ENCODE measurements at places on chromosomes 4 and X.

DNA sequence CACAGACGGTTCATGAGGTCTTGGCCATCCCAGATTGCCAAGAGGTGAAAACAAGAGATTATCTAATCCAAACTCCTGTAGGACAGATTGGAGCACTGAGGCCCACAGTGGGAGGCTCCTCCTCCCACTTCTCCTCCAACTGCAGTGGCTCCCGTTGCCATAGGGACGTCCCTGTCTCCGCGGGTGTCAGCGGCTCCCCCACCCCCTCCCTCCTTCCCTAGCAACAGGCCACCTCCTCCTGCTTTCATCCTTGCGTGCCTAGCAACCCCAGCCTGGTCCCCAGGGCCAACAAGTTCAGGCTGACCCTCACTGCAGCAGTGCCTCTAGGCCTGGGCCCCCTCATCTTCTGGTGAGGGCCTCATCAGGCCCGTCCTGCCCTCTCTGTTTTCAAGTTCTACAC, 6.8 kb upstream of the IQSEC2 start:
- H3K27me3 ChIP-seq, result no peaks in the 10 kb centered on the region
- no peak overlapping the region for H3K4me3 ChIP-seq
- peaks cover 4% of the 10 kb centered on the region for H3K4me1 ChIP-seq
- H3K27ac ChIP-seq, result no peak overlapping the region
- no peaks in the 10 kb centered on the region for H3K36me3 ChIP-seq

- no peak for DNase-seq
- no peak overlapping the region for H3K4me3 ChIP-seq
- H3K27ac ChIP-seq, result no peak overlapping the region
- no peaks in the 10 kb centered on the region for H3K4me1 ChIP-seq
Observed at GRCh38 chrX:149567621-149568417, 18.1 kb upstream of the HSFX3 start.

- no peaks in the 10 kb centered on the region for H3K27me3 ChIP-seq
- no peaks in the 10 kb centered on the region for H3K4me1 ChIP-seq
- H3K27ac ChIP-seq, result no peak overlapping the region
- no peak for DNase-seq
- H3K4me3 ChIP-seq, result no peak overlapping the region
Observed at GRCh38 chr4:171397175-171397574, 416.0 kb upstream of the GALNTL6 start.

GRCh38 chr4:56540826-56541225, 35.2 kb downstream of the ARL9 start:
- no peak overlapping the region for H3K4me3 ChIP-seq
- H3K27me3 ChIP-seq, result no peaks in the 10 kb centered on the region
- no peak for DNase-seq
- no peak overlapping the region for H3K27ac ChIP-seq
- no peaks in the 10 kb centered on the region for H3K4me1 ChIP-seq

DNA sequence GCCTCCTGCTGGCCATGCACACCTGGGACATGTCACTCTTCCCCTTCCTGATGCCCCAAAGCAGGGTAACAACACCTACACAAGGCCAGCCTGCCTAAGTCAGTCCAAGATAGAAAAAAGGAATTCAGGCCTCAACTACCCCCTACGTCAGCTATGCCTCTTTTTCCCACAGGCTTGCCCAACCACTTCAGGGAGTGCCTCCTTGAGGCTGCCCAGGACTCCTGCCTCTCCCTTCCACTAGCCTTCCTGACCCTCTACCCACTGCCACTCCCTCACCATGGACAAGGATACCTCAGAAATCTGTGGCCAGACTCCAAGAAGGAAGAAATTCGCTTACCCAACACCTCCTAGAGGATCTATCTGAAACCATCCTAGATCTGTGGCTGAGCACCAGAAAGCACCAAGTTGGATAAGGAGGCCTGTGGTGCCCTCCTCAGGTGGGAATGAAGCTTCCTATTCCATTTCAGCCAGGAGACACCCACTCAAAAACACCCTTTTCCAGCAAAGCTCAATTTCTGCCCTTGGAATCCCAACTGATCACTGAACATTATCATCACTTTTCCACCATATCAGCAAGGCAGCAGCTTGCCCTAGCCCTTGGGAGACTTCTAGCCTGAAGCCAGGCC, 1.8 kb downstream of the KDM5C start:
- peak overlapping the region; percentile 65 for H3K4me3 ChIP-seq
- DNase-seq, result no peak
- H3K27me3 ChIP-seq, result no peaks in the 10 kb centered on the region
- no peak overlapping the region for H3K27ac ChIP-seq
- H3K4me1 ChIP-seq, result peaks cover 16% of the 10 kb centered on the region

- no peak overlapping the region for H3K27ac ChIP-seq
- no peaks in the 10 kb centered on the region for H3K36me3 ChIP-seq
- H3K4me3 ChIP-seq, result no peak overlapping the region
- no peaks in the 10 kb centered on the region for H3K4me1 ChIP-seq
- no peaks in the 10 kb centered on the region for H3K27me3 ChIP-seq
- DNase-seq, result no peak
Observed at GRCh38 chr4:105066401-105066800, 80.3 kb upstream of the TET2 start.

- H3K27ac ChIP-seq, result no peak overlapping the region
- no peaks in the 10 kb centered on the region for H3K36me3 ChIP-seq
- no peaks in the 10 kb centered on the region for H3K4me1 ChIP-seq
- no peaks in the 10 kb centered on the region for H3K27me3 ChIP-seq
- no peak for DNase-seq
Observed at GRCh38 chr4:122514671-122515070, 58.1 kb upstream of the IL2 start.

GRCh38 chr4:150570862-150571261, 11.1 kb upstream of the MAB21L2 start:
- no peak overlapping the region for H3K4me3 ChIP-seq
- no peaks in the 10 kb centered on the region for H3K27me3 ChIP-seq
- no peaks in the 10 kb centered on the region for H3K4me1 ChIP-seq
- no peaks in the 10 kb centered on the region for H3K36me3 ChIP-seq
- no peak for DNase-seq
- H3K27ac ChIP-seq, result no peak overlapping the region

- no peak overlapping the region for H3K4me3 ChIP-seq
- H3K4me1 ChIP-seq, result no peaks in the 10 kb centered on the region
- DNase-seq, result no peak
- no peak overlapping the region for H3K27ac ChIP-seq
Observed at GRCh38 chr4:152024881-152025280, 264.1 kb upstream of the GATB start.

DNA sequence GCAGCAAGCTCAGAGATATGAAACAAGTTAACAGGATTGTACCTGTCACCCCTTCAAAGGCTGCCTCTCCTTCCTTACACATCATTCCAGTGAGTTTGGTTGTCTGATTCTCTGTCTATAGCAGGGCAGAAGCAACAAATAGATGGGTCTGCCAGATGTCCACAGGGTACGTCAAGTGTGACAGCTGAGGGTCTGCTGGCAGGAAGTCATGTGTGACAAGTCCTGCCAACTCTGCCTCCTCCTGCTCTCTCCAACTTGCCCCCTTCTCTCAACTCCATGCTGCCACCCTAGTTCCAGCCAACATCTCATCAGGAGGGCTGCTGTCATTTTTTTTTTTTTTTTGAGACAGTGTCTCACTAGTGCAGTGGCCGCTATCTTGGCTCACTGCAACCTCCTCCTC, 109.2 kb downstream of the NSUN7 start:
- no peaks in the 10 kb centered on the region for H3K36me3 ChIP-seq
- no peak for DNase-seq
- H3K4me3 ChIP-seq, result no peak overlapping the region
- no peak overlapping the region for H3K27ac ChIP-seq

DNA sequence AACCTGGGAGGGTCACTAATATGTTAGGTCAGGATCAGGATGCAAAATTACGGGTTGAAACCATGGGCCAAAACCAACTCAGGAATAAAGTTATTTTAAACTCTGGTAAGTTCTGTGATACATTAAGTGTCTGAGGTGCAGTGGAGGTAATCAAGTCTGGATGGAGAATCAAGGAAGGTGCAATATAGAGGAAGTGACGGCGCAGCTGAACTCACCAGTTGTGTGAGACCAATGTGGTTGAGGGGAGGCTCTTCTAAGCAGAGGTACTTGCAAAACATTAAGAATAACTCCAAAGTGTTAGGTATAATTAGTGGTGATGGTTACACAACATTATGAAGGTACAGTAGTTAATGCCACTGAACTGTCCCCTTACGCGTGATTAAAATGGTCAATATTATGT, 19.7 kb downstream of the GAB3 start:
- H3K27ac ChIP-seq, result peak overlapping the region; percentile 85
- no peak overlapping the region for H3K4me3 ChIP-seq
- no peaks in the 10 kb centered on the region for H3K27me3 ChIP-seq
- no peaks in the 10 kb centered on the region for H3K4me1 ChIP-seq
- H3K36me3 ChIP-seq, result no peaks in the 10 kb centered on the region
- DNase-seq, result no peak

DNA sequence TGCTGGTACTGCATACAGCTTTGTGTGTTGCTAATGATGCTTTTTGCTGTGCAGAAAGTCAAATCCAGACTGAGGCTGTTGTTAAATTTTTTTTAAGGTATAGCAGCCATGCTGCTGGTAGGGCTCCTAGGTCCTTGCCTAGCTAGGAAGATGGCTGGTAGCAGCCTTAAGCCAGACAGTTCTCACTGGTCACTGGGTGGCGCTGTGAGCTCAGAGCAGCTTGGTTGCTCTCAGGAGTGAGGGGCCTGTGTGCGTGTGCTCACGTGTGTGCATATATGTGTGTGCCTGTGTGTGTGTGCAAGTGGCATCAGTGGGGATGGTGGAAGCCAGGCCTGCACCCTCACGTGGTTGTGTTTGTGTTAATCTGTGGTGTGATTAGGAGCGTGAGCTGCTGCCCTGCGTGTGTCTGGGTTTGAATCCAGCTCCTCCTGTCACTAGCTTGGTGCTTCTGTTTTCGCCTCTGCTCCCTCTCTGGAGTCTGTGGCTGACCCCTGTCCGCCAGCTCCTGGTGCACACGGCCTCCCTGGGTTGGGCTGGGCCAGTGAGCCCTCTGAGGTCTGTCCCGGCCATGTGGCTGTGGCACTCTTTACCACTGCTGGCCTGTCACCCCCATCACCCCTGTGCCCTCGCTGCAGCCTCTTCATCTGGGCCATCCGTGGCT, 46.1 kb downstream of the SORCS2 start:
- H3K4me1 ChIP-seq, result no peaks in the 10 kb centered on the region
- DNase-seq, result no peak
- H3K27me3 ChIP-seq, result no peaks in the 10 kb centered on the region
- no peak overlapping the region for H3K4me3 ChIP-seq
- H3K27ac ChIP-seq, result no peak overlapping the region

- H3K36me3 ChIP-seq, result no peaks in the 10 kb centered on the region
- H3K4me1 ChIP-seq, result no peaks in the 10 kb centered on the region
- no peak overlapping the region for H3K27ac ChIP-seq
- no peak for DNase-seq
- H3K4me3 ChIP-seq, result no peak overlapping the region
Observed at GRCh38 chr4:74441744-74442143, 3.2 kb upstream of the AREG start.

DNA sequence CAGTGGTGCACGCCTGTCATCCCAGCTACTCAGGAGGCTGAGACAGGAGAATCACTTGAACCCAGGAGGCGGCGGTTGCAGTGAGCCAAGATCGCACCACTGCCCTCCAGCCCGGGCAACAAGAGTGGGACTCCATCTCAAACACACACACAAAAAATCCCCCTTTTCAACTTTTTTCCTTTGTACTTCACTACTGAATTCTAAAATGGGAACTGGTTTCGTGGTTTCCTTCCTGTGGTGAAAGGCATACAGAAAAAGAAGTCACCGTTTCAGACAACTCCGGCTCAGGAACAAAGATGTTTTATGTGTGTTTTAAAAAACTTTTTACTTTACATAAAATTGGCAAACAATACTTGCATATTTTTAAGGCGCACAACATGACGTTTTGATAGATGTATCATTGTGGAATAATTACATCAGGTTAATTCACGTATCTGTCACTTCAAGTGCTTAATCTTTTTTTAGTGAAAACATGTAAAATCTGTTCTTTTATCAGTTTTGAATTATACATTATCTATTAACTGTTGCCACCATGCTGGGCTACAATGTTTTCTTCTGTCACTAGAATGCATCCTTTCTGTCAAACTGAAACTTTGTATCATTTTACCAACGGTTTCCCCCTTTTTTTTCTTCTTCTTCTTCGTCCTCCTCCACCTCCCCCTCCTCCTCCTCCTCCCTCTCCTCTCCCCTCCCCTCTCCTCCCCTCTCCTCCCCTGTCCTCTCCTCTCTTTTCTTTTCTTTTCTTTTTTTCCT, 186.0 kb downstream of the CRLF2 start:
- no peaks in the 10 kb centered on the region for H3K4me1 ChIP-seq
- H3K4me3 ChIP-seq, result no peak overlapping the region
- no peak overlapping the region for H3K27ac ChIP-seq
- no peaks in the 10 kb centered on the region for H3K36me3 ChIP-seq
- no peaks in the 10 kb centered on the region for H3K27me3 ChIP-seq
- DNase-seq, result no peak

- DNase-seq, result no peak
- no peaks in the 10 kb centered on the region for H3K27me3 ChIP-seq
- H3K36me3 ChIP-seq, result no peaks in the 10 kb centered on the region
- no peaks in the 10 kb centered on the region for H3K4me1 ChIP-seq
- H3K4me3 ChIP-seq, result no peak overlapping the region
Observed at GRCh38 chrX:7294483-7294882, 146.5 kb upstream of the PUDP start.

DNA sequence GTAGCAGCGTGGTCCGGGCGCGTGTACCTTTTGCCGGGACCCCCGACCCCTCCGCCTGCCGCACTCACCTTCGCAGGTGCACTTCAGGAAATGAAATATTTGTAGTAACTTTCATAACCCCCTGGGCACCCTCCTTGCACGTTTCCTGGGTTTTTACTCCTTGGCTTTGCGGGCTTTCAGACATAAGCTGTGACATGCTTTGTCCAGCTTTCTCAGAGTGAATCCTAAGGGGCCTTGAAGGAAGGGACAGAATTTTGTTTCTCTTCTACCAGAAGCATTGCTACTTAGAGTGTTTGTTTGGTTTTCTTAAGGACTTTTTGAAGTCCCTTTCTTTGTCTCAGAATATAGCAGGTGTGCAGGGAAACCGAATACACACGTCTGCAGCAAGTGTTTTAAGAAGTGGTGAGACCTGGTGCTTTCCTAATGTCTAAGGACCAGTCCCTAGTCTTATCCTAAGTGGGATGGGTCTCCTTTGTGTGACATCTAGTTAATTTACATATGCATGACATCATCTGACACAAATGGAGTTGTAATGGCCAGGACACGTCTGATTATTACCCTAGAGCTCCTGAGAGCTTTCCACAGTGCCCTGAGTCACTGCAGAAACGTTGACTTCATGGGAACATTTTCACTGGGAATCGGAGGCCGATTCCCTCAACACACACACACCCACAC, 1.3 kb downstream of the FAM149A start:
- no peaks in the 10 kb centered on the region for H3K36me3 ChIP-seq
- H3K4me3 ChIP-seq, result peak overlapping the region; percentile 44
- H3K27ac ChIP-seq, result peak overlapping the region; percentile 60
- no peaks in the 10 kb centered on the region for H3K4me1 ChIP-seq
- DNase-seq, result no peak

Data from Peyer's patch (tissue), 4 donors.